ENCODE measurements at places on chromosomes 13 and 19.

- DNase-seq = no peak
These were observed 488.3 kb downstream of the FOXO1 start for GRCh38 chr13:40178130-40178529.

GRCh38 chr19:35451338-35452096 is 3.5 kb downstream of the FFAR2 start:
- no peak for DNase-seq

DNA sequence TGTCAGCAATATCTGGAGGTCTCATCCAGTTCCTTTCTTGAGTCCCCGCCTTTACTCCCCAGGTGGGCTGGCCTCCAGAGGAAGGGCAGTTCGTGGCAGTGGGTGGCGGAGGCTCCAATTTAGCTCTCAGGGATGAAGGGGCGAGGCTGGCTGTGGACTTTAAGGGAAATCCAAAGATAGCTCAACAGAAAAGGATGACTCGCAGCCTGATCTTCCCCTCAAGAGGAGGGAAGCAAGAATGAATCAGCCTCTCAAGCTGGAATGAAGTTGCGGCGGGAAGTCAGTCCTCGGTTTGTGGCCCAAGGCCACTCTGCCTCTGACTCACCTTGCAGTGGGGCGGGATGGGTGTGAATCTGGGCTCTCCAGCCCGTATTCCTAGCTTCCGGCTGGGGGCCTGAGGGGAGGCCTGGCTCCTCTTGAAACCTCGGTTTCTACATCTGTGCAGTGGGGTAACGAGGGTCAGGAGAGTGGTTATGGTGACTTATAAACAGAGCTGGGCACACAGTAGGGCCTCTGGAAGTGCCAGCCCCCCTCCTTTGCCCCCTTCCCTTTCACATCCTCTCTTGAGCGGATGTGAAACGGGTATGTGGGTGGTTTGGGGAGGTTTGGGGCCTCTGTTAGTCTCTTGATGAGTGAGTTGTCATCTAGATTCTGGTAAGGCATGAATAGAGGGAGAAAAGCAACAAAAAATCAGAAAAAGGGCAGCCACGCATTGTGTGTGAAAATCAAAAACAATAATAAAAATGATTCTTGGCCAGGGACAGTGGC is 10.5 kb upstream of the SMG9 start:
- DNase-seq = no peak

DNA sequence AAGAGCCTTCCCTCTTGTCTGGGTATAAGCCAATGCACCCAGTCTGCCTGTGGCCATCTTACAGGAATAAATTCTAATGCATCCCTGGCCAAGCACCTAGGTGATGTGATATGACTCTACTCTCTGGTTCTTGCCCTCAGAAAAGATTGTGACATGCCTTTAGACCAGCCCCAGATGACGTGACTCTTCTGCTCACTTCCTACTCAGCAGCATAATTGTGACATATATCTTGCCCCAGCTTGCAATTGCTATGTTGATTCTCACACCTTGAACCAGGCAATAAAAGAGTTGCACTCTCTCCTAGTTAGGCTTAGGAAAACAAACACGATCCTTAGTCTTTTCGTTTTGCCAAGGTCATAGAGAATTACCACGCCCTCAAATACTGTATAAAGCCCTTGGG is 13.3 kb upstream of the ZNF726 start:
- DNase-seq = no peak

- no peak for DNase-seq
These were observed 13.2 kb downstream of the ATCAY start for GRCh38 chr19:3893509-3894179.

GRCh38 chr13:93023929-93024328 is 202.7 kb upstream of the GPC6 start:
- no peak for DNase-seq

- no peak for DNase-seq
These were observed 13.6 kb downstream of the GPATCH1 start for GRCh38 chr19:33094436-33095067.

- DNase-seq = no peak
These were observed 2.6 kb upstream of the ZNF175 start for GRCh38 chr19:51568456-51568855.

DNA sequence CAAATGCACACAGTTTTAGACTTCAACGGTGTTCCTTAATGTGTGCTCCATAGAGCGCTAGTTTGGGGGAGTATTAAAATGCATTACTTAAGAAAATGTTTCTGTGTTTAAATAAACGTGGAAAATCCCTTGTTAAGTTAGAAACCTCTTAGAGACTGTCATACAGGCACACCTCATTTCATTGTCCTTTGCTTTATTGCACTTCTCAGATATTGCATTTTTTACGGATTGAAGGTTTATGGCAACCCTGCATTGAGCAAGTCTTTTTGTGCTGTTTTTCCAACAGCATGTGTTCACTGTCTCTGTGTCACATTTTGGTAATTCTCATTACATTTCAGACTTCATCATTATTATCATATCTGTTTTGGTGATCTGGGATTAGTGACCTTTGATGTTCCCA is 244.0 kb downstream of the GGACT start:
- DNase-seq = no peak

DNA sequence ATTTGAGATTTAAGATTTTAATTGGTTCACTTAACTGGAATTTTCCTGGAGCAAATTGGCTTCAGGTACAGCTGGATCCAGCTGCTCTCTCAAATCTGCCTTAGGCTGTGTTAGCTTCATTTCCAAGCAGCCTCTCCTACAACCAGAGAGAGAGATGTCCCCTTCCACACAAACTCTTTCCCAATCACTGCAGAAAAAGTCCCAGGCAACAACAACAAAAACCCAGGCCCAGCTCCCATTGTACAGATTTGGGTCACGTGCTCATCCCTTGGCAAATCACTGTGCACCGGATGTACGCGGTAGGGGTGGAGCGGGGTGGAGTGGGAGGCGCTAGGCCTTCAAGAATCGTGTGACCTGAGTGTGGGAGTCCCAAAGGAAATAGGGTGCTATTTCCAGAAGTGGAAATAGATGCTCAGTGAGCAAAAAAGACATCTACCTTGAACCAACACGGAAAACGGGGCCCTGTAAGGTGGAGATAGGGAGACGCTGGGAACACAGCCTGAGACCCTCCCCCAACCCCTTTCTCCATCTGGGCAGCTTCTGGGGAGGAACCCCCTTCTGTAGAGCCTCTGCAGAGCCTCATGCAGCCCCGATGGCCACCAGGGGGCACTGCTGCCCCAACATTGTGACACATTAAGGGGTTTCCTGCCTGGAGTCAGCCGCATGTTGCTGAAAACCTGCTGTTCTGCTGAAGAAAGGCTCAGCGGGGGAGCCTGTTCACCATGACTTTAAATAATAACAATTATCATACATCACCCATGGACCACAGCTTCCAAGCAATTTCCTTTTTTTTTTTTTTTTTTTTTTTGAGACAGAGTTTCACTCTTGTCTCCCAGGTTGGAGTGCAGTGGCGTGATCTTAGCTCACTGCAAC is 25.4 kb downstream of the HPN start:
- peak; percentile 85 for DNase-seq

GRCh38 chr19:52494518-52494917 is 33.0 kb upstream of the ZNF808 start:
- no peak for DNase-seq

DNA sequence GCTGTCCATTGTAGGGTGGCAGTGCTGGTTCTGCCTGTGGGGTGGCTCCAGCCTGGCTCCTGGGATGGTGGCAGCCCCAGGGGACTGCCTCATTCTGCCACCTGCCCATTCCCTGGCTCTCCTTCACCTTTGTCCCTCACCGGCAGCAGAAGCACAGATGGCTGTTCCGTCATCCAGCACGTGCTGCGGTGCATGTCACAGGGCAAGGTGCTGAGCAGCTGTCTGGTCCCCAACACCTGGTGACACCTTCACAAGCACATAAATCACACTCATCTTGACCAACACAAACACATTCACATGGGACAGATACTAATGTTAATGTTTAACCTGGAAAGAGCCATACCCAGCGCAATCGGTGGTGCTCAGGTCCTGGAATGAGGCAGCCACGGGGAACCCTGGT is 126.8 kb downstream of the UQCRFS1 start:
- no peak for DNase-seq

GRCh38 chr19:47421244-47421786 is 2.0 kb upstream of the MEIS3 start:
- no peak for DNase-seq

GRCh38 chr13:27406178-27406939 is 18.1 kb upstream of the GTF3A start:
- DNase-seq = peak; percentile 61

Measured in cerebellum (tissue), 4 donors.